ENCODE measurements at places on chromosomes 16 and 17. TPM values are rescaled to one million over a fixed set of nuclear protein-coding genes. Genes with fewer than 3 reads are reported as not detected.

AGRP gene
- total RNA-seq, result not detected

ASGR1 gene
- 0.54 TPM for total RNA-seq

TMEM235 gene
- not detected for total RNA-seq

CTRB2 gene
- not detected for total RNA-seq

SAMD14 gene
- 4.4 TPM for total RNA-seq

Data from cardiac septum (tissue), 1 donor.